ENCODE measurements at places on chromosomes 2 and 18. TPM values are rescaled to one million over a fixed set of nuclear protein-coding genes. Genes with fewer than 3 reads are reported as not detected.

MYOM1 gene
- total RNA-seq = 0.76 TPM

ATP8B1 gene
- total RNA-seq = 40.2 TPM

SPRED2 gene
- 14.2 TPM for total RNA-seq

LHCGR gene
- 0.39 TPM for total RNA-seq

POTEE gene
- not detected for total RNA-seq

REEP1 gene
- total RNA-seq = 0.52 TPM

PLEK gene
- total RNA-seq = 0.32 TPM

CDKL4 gene
- 3.7 TPM for total RNA-seq

YWHAQ gene
- total RNA-seq = 371 TPM

TSPYL6 gene
- total RNA-seq = under 0.01 TPM

NPHP1 gene
- total RNA-seq = 11.8 TPM

MDH1B gene
- 2.3 TPM for total RNA-seq

FBXO36 gene
- 6.5 TPM for total RNA-seq

POTEJ gene
- total RNA-seq = not detected

ASXL3 gene
- not detected for total RNA-seq

C2orf92 gene
- total RNA-seq = 2.2 TPM

GPBAR1 gene
- total RNA-seq = 0.26 TPM

STAT4 gene
- 21.4 TPM for total RNA-seq

PAX3 gene
- 0.11 TPM for total RNA-seq

ZC3H6 gene
- total RNA-seq = 8.6 TPM

LRRC30 gene
- not detected for total RNA-seq

LINC00305 gene
- not detected for total RNA-seq

LANCL1 gene
- 71.9 TPM for total RNA-seq

TIGD1 gene
- 5.7 TPM for total RNA-seq

ANKRD30BL gene
- not detected for total RNA-seq

SLC38A11 gene
- total RNA-seq = 0.43 TPM

ASB18 gene
- total RNA-seq = not detected

TLK1 gene
- total RNA-seq = 23.5 TPM

KCTD1 gene
- 7.7 TPM for total RNA-seq

TRAF3IP1 gene
- 10.3 TPM for total RNA-seq

RAB27B gene
- total RNA-seq = 27.6 TPM

GPC1 gene
- 58.0 TPM for total RNA-seq

TXNDC9 gene
- 94.6 TPM for total RNA-seq

COMMD1 gene
- 58.0 TPM for total RNA-seq

CD207 gene
- total RNA-seq = not detected

ZNF385B gene
- 13.5 TPM for total RNA-seq

CDCA7 gene
- total RNA-seq = 2.5 TPM

MSTN gene
- 0.32 TPM for total RNA-seq

TMEM87B gene
- total RNA-seq = 65.1 TPM

CCBE1 gene
- 49.1 TPM for total RNA-seq

UGT1A8 gene
- total RNA-seq = not detected

NAT8 gene
- total RNA-seq = not detected

TPO gene
- not detected for total RNA-seq

MOCOS gene
- 12.5 TPM for total RNA-seq
